ENCODE measurements at places on chromosomes 6 and 20. TPM values are rescaled to one million over a fixed set of nuclear protein-coding genes. Genes with fewer than 3 reads are reported as not detected.

The LY6G6C gene
- polyA plus RNA-seq: 0.88 TPM

The ANKRD66 gene
- not detected for polyA plus RNA-seq

The MARCKS gene
- 369 TPM for polyA plus RNA-seq

The SLC22A16 gene
- not detected for polyA plus RNA-seq

The BANF2 gene
- polyA plus RNA-seq: not detected

The XKR7 gene
- 9.6 TPM for polyA plus RNA-seq

The ULBP3 gene
- 2.2 TPM for polyA plus RNA-seq

The SIRPB2 gene
- polyA plus RNA-seq: not detected

The BMP6 gene
- polyA plus RNA-seq: 2.4 TPM

The BPIFB1 gene
- polyA plus RNA-seq: not detected

The SALL4 gene
- 1.1 TPM for polyA plus RNA-seq

The PCK1 gene
- 0.24 TPM for polyA plus RNA-seq

The CALHM6 gene
- 12.0 TPM for polyA plus RNA-seq

The ETV7 gene
- polyA plus RNA-seq: 0.32 TPM

The PI3 gene
- polyA plus RNA-seq: not detected

The SERINC1 gene
- polyA plus RNA-seq: 879 TPM

The WFDC5 gene
- not detected for polyA plus RNA-seq

The SLC24A3 gene
- polyA plus RNA-seq: 6.5 TPM

The MCCD1 gene
- polyA plus RNA-seq: not detected

The LAMA2 gene
- polyA plus RNA-seq: 0.12 TPM

The METTL24 gene
- polyA plus RNA-seq: not detected

The OPRM1 gene
- polyA plus RNA-seq: 1.5 TPM

The TUBB1 gene
- polyA plus RNA-seq: not detected

The MPIG6B gene
- not detected for polyA plus RNA-seq

All from neural cell (in vitro differentiated cells).